T follicular helper cell (primary cell): ENCODE measurements at places on chromosomes 13 and 19.

- DNase-seq = no peak
Measured at GRCh38 chr13:113881614-113882266, 17.9 kb upstream of the GAS6 start.

DNA sequence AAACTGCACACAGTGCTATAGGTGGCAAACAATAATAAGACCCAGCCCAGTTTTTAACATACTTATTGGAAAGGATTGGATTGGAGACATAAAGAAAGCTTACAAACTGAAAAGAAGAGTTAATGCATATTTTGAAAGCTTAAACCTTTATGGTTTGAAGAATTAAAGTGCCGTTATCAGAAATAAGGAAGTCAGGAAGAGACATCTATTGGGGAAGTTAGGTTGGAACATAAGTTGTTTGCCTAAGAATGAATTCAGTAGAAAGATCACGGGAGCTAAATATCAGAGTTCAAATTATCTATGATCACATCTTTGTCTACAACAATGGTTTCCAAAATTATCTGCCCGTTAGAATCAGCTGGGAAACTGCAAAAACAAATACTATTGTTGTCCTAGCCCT is 767.9 kb downstream of the PCDH9 start:
- no peak for DNase-seq

- no peak for DNase-seq
Measured at GRCh38 chr13:61908906-61909615, 493.4 kb upstream of the PCDH20 start.

- DNase-seq = no peak
Measured at GRCh38 chr19:47188507-47189033, 42.4 kb downstream of the BBC3 start.

GRCh38 chr19:31513841-31514240 is 164.6 kb upstream of the TSHZ3 start:
- no peak for DNase-seq

- no peak for DNase-seq
Measured at GRCh38 chr19:50162988-50163387, at the start of gene IZUMO2. IZUMO2 (minus strand) TSS chr19:50163281; CDS start chr19:50163194, 87 bp downstream.

GRCh38 chr19:3573162-3573857 is 566 bp downstream of the HMG20B start:
- DNase-seq = no peak

- no peak for DNase-seq
Measured at GRCh38 chr13:111326981-111327642, 6.7 kb downstream of the TEX29 start.

GRCh38 chr13:46507981-46508380 is 45.0 kb upstream of the LRCH1 start:
- no peak for DNase-seq

DNA sequence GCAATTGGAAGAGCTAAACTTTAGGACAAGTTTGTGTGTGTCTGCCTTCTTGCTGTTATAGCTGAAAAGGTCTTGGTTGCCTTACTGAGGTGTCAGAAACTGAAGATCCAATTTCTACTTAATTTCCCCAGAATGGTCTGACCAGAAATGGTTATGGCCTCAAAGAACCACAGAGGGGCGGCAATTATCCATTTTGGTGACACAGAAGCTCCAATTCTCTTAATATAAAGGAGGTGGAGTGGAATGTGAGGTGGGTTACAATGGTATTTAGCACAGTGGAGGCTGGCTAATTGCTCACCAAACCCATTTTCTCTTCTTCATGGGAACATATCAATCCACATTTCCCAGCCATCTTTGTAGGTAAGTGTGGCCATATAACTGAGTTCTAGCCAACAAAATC is 1157.2 kb downstream of the OLFM4 start:
- no peak for DNase-seq

GRCh38 chr13:31629085-31629780 is 110.1 kb upstream of the RXFP2 start:
- no peak for DNase-seq

DNA sequence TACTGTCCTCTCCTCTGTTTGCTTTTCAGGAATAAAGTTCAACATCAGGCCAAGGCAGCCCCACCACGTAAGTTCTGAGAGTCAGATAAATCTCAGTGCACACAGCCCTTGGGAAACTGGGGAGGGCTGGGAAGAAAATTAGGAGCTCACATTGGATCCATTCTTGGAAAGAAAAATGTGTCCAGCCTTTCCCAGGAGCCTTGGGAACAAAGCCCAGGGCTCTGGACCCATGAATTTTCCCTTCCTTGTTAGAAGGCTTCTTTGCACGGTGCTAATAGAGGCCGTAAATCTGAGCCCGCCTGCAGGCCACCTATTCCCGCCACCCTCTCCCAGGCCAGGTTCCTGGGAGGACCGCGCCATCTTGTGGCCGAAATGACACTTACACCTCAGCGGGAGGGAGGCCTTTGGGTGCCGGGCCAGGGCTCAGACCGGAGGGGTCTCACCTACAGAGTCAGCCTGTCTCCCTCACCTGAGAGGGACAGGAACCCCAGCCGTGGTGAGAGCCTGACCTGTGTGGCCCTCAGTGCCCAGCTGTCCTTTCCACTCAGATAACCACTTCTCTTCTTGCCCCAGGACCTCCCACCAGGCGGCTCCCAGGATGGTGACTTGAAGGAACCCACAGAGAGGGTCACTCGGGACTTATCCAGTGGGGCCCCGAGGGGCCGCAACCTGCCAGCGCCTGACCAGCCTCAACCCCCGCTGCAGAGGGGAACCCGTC is 25.1 kb upstream of the KCTD15 start:
- peak; percentile 59 for DNase-seq

DNA sequence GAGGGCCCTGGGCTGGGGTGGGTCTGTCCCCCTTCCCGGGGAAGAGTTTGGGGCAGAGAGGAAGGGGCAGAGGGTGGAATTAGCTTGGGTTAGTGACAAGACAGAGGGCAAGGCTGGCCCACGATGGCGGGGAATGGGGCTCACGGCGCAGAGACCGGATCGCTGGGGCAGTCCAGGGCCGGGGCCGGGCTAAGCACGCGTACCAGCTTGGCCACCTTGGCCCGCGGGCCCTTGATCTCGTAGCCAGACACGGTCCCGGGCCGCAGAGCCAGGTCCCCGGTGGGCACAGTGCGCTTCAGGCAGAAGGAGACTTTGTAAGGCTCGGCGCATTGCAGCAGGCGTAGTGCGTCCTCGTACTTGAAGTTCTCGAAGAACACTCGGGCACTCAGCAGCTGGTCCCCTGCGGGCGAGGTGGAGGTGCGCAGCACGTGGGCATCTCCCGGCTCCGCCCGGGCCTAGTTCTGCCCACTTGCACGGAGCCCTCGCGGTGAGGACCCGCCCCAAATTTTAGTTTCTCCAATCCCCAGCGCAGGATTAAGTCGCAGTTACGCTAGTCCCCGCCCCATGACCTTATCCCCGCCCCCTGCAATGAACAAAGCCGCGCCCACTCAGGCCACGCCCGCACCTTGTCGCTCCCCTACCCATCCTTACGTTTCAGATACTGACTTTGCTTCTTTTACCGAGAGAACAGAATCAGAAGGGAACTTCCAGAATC is 8.6 kb upstream of the HIPK4 start:
- peak; percentile 57 for DNase-seq

GRCh38 chr19:33388231-33388724 is 14.8 kb downstream of the CEBPG start:
- DNase-seq = no peak

DNA sequence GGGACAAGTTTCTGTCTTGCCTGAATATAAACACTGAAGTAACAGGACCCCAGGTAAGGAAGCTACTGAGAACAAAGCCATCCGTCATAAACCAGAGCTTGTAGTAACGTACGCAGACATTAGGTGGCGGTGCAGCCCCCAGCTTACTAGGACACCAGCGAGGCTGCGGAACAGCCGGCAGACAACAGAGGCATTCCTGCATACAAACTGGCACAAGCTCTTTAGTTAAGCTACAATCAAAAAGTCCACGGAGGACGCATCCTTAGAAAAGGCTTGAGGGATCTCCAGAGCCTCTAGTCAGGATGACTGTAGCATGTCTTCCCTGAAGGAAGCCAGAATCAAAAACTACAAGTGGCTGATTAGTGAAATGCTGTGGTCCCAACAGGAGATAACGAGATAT is 26.2 kb downstream of the ZNF160 start:
- DNase-seq = no peak

- no peak for DNase-seq
Measured at GRCh38 chr19:7902796-7903243, 857 bp upstream of the MAP2K7 start.

- DNase-seq = no peak
Measured at GRCh38 chr13:106489849-106490568, 45.5 kb downstream of the EFNB2 start.

- DNase-seq = no peak
Measured at GRCh38 chr19:6693681-6694080, 23.7 kb upstream of the TNFSF14 start.

GRCh38 chr19:52896431-52897137 is 851 bp downstream of the ZNF320 start:
- DNase-seq = no peak

DNA sequence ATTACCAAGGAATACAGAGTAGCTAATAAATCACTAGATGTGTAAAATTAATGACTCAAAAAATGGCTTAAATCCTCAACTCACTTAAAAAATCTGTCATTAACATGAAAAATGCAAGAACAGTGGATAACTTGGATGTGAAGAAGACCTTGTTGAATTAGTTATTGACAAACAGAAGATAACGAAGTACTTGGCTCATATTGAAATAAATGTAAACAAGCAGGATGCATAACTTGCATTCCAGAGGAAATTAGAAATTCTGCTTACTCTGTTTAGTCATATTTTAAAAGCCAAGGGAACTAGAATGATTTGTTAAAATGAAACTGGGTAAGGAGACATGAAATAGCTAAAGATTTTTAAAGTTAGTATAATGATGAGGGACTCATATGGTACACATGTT is 1812.2 kb downstream of the PCDH9 start:
- no peak for DNase-seq

DNA sequence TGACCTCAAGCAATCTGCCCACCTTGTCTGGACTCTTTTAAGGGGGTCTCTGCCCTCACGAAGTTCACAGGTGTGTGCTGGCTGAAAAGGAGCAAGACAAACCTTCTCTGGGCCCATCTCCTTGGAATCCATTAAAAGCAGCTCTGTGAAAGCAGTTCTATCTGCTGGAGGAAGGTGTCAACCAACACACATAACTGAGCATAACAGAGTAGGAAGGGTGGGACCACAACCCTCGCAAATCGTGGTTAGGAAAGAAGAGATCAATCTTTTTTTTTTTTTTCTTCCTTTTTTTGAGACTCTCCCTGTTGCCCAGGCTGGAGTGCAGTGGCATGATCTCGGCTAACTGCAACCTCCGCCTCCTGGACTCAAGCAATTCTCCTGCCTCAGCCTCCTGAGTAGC is 1.4 kb downstream of the SUGP2 start:
- DNase-seq = no peak

GRCh38 chr13:73870970-73871935 is 263.0 kb downstream of the KLF12 start:
- DNase-seq = no peak

GRCh38 chr19:2423071-2423914 is 4.1 kb downstream of the TIMM13 start:
- DNase-seq = no peak

GRCh38 chr13:26819046-26819445 is 58.5 kb upstream of the GPR12 start:
- DNase-seq = no peak

- DNase-seq = no peak
Measured at GRCh38 chr19:48417421-48417820, 24.0 kb downstream of the GRIN2D start.

- DNase-seq = no peak
Measured at GRCh38 chr13:28735481-28736029, 16.8 kb upstream of the SLC46A3 start.

DNA sequence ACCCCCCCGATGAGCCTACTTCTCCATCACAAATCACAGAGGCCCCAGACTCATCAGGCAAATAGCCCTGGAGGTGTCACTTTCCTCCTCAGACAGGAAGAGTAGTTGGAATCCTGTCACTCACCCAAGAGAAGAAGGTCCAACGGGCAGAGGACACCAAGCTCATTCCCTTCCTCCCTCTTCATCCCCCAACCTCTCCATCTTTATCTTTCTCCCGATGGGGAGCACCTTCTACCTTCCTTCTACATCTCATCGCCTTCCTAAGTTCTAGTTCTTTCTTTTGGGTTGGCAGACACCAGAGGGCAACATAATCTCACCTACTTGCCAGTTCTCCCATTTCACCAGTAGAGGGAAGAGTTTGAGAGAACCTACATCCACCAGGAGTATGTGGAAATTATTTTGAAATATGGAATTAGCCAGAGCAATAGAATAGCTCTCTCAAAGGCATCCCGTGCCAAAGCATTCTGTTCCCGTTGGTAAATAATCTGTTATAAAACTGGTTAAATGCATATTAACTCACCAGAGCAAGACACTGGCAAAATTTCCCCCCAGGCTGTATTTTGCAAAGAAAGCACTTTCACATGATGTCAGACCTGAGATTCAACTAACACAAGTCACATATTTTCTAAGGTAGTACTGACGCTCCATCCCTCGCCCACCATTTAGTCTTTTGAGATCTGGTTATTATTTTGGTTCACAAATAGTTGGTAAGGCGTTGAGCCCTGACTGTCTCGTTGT is 55.0 kb downstream of the ZIC5 start:
- no peak for DNase-seq

DNA sequence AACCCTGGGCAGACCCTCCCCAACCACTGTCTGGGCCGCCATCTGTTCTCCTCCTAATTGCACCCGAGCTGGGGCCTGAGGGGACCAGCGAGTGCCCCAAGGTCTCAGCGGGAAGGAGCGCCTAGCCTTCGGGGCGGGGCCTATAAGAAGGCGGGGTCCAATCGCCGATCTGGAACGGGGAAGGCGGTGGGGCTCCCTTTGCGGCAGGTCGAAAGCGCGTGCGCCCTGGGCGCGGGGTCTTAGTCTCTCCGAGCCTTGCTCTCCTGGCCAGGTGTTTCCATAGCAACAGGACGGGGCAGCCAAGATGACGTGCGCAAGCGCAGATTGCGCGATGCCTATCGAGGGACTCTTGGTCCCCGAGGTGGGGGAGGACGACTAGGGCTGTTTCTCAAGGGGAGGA is 2.8 kb downstream of the MAST1 start:
- no peak for DNase-seq

DNA sequence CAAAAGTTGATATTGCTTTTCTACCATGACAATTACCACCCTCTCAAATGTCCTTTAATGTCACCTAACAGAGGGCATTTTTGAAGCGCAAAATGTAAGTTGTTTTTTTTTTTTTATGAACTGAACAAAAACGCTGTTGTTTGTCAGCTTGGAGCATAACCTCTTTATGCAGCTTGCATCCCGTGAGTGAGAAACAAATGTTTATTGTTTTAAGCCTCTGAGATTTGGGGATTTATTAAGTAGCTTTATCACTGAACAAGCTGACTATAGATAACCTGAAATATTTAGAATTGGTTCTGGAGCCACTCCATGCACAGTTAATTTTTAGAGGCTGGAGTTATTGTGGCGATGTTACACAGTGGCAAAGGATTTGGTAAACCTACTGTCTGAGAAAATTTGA is 80.1 kb upstream of the ATXN8OS start:
- DNase-seq = no peak

- DNase-seq = no peak
Measured at GRCh38 chr13:74662905-74663304, 528.7 kb upstream of the KLF12 start.
